KG1 (cell line): ENCODE measurements at places on chromosomes 12 and 14.

DNA sequence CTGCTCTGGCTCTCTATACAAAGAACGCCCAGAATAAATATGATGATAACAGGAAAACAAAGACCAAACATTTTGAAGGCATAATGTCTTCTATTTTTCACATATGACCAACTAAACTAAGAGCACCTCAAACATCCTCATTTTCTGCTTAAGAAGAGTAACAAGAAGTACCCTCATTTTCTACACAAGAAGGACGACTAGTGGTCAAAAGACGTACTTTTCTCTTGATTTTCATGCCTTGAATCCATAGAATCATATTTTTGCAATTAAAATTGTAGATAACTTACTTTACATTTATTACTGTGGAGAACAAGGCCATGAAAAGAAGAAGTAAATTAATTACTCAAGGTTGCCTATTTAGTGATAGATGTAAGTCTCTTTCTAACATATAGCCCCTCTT is 358.6 kb downstream of the DUSP6 start:
- DNase-seq: peak; percentile 18

DNA sequence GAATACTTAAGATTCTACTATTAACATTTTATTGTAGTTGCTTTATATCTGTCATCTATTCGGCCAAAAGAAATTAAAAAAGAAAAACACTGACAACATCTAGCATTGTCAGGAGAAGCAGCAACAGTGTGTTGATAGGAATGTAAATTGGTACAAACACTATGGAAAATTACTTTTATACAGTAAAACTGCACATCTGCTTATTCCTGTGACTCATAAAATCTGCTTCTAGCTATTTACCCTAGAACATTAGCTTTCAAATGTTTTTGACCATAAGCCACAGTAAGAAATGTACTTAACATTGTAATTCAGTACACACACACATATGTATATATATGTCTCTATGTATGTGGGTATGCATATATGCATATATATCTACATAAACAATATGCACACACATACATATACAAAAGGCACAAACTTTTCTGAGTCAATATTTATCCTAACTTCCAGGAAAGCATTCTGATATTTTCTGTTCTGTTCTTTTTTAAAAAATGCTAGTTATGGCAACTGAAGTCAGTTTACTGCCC is 278.9 kb upstream of the GARIN2 start:
- DNase-seq: no peak

- DNase-seq: no peak
These were observed 108.5 kb upstream of the FKBP4 start for GRCh38 chr12:2686280-2686646.

DNA sequence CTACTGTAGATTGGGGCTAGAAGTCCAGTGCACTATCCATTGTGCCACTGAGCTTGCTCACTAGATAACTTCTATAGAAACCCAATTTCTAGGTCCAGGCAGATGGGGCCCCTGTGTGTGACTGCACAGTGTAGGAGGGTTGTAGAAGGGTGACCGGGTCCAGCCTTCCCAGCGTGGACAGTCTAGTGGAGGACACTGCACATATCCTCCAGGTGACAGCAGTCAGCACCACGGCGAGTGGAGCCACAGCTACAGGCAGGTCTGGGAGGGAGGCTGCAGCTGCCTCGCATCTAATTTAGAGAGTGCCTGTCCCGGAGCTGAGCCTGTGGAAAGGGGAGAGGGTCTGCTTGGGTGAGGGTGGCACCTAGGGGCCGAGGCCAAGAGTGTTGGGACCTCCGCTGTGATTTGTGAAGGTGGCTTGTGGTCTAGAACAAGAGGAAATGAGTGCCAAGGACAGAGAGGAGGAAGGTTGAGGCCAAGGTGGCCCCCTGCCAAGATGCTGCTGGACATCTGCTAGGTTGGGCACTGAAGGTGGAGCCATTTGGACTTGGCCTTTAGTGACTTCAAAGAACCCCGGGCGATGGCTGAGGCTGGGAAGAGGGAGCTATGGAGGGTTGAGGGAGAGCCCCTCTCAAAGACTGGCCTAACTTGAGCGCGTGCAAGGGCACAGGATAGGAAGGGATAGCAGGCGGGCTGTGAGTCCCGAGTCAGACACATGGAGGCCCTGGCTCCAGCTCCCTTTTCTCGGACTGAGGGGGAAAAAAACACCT is 46.0 kb upstream of the TRAF3 start:
- no peak for DNase-seq

GRCh38 chr14:69573831-69574262 is 824 bp downstream of the CCDC177 start:
- DNase-seq: no peak

DNA sequence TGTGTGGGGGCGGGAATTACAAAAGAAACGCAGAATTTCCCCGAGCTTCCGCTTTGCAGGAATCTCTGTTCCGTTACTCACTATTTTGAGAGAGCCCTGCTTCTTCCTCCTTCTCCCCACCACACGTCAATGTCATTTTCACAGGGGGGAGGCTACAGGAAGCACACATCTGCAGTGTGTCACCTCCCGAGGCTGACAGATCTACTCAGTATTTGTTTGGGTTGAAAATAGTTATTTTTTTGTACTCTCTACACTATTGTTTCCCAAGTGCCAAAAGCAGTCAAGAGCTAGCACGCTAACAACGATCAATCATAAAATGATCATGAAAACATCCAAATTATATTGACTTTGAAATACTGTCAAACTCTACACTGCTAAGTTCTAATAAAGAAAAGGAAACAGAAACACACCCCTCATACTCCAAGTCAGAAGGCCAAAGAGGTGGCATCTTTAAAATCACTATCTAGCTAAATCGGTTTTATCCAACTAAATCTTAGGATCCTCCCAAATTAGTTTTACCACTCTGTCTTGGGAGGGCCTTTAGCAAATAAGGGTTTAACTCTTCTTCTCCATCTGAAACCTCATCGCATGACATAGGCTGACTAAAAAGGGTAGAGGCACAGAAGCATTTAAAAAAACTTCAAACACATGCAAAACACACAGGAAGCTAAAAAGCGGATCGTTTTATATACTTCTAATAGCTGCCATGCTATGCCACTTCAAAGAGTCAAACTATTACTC is 51.8 kb downstream of the FOXN3 start:
- peak; percentile 55 for DNase-seq

- no peak for DNase-seq
These were observed 1768.1 kb upstream of the SEL1L start for GRCh38 chr14:83301791-83302190.

- DNase-seq: no peak
These were observed 1.6 kb upstream of the TAS2R30 start for GRCh38 chr12:11136075-11136474.

DNA sequence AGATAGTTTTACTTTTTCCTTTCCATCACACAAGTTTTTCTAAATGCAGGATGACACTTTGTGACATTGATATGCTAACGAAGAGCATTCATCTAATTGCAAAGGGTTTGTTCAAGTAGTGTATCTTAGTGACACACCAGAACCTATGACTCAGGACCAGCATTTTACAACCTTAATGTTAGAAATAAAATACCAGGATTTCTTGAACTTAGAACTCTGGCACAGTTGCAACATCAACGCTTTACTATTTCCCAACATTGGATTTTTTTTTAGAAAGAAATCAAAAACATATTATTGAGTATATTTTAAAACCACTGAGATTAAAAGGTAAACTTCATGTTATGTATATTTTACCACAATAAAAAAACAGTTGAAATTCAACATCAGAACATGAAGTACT is 17.9 kb upstream of the PLEKHG6 start:
- no peak for DNase-seq

GRCh38 chr12:32179011-32179395 is 72.4 kb downstream of the BICD1 start:
- no peak for DNase-seq

GRCh38 chr12:93868771-93869170 is 191.6 kb downstream of the CRADD start:
- DNase-seq: no peak

DNA sequence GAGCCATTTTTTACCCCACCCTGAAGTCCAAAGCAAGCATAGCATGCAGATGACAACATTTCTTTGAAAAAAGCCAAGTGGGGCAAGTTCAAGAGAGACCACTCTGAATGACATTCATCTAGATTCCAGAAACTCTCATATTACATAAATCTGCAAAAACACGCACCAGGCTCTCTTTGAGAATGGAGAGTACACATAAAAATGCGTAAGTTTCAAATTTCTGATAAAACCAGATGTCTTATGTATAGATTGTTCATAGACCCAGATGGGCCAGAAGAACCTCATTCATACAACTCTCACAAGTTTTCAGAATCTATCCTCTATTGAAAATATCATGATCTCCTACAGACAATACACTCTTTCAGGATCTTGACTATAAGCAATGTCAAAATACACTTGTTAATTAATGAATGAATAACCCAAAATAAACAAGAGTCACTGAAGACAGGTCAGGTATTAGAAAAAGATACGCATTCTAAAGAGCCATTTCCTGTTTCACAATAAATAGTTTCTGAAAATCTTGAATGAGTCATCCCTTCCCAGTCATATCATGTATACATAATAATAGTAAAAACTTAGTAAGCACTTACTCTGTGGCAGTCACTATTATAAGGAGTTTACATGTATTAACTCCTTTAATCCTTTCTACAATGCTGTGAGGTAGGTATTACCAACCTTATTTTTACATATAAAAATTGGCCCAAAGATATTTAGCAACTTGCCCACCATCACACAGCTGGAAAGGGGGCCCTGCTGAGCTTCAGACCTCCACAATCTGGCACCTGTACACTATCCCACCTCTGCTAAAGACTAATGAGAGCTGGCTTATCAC is 72.0 kb downstream of the PPP2R5E start:
- DNase-seq: no peak

GRCh38 chr12:119679081-119679480 is 11.1 kb downstream of the PRKAB1 start:
- no peak for DNase-seq

- DNase-seq: no peak
These were observed 50.1 kb downstream of the RFX4 start for GRCh38 chr12:106632797-106633450.

DNA sequence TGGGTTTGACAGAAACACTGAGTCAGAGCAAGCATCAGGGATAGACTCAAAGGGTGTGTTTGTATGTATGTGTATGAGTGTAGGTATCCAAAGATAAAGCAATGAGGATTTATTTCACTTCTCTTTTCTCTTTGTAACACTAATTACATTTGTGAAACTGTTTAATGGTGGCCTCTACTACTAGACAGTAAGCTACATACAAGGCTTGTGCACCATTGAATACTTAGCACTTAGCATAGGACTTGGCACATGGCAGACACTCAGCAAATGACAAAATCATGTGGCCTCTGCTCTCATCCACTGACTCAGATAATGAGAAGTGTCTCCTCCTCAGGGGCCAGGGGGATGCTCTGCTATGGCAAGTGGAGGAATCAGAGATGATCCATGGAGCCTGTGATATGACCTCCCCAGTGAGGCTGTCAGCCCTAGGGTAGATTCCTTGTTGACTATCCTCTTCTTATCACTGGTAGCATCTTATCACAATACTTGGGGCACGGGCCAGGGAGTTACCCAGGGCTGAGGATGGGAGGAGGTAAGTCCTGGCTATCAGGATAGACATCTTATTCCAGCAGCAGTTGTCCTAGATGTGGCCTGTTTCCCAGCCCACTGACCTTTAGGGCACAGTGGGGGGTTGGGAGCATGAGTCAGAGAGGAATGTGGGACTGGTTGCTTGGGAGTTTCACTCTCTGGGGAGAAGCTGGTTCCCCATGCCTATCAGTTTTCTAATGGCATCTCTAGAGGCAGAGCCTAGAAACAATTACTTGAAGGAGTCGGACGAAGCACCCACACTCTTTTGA is 71.2 kb upstream of the HOXC13 start:
- DNase-seq: no peak

DNA sequence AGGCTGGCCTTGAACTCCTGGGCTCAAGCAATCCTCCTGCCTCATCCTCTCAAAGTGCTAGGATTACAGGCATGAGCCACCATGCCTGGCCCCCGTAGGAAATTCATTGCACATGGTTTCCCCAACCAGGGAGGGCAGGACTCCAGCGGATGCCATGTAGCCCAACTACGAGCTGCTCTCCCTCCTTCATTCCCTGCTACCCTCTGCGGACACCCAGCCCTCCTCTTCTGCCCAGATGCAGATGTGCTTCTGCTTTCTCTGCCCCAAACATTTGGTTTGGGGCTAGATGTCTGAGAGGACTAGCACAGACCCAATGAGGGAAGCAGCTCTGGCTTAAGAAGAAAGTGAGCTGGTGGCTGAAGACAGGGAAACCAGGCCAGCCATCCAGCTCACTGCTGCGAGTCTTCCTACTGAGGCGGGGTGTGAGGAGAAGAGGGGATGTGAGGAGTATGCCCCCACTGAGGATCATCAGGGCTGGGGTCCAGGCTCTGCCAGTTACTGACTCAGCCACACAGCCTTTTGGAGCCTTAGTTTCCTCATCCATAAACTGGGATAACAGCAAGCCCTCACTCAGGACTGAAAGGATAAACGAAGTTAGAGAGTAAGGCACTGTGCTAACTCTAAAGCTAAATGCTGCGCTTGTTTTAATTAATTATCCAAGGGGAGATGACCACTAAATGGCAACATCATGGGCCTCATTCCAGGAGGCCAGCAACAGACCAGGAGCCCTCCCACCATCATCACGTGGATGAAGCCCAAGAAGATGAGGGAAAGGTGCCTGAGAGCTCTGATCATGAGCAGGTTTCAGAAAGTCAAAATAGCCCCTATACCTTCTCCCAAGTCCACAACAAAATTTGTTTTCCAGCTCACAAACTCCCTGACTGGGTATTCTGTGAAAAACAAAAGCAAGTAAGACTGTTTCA is 10.9 kb downstream of the CTDSP2 start:
- DNase-seq: no peak

GRCh38 chr12:33830070-33830469 is 192.2 kb upstream of the ALG10 start:
- no peak for DNase-seq

DNA sequence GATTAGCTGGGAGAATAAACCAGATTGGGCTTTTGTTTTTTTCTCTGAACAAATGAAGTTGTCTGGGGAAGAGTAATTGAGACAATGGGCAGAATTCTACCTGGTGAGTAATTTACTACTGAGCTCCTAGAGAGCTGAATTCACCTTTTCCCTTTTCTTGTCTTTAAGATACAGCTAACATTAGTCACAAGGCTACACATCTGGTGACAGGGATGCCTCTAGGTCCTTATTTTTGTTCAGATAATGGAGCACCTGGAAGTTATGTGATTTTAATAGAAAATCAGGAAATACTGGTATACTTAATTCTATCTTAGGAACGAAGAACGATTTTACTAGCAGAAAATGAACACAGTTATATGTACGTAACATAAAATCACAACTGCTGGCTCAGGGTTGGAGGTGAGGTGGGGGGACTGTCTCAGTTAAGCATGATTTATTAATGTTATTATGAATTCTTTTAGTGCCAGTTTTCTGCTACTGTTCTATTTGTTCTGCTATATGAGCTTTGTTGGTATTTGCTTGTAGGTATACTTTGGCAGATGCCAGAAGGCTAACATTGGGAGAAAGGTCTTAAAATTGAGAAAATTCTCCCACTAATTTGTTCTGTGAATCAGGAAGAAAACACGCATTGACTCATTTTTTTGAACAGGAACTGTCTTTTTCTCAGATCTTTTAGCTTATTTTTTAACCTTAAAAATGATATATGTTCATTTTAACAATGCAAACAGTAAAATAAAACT is 482.7 kb upstream of the RGS6 start:
- DNase-seq: no peak

- DNase-seq: no peak
These were observed 2.9 kb upstream of the SBNO1 start for GRCh38 chr12:123367511-123367910.
